ENCODE measurements at places on chromosomes 1 and 21.

GRCh38 chr1:87148661-87149060, 180.0 kb upstream of the LMO4 start:
- DNase-seq: peak; percentile 38

GRCh38 chr1:48807554-48808260, 31.0 kb upstream of the BEND5 start:
- no peak for DNase-seq

GRCh38 chr1:19484338-19484797, 971 bp downstream of the CAPZB start:
- no peak for DNase-seq

GRCh38 chr1:248792342-248792741, 33.4 kb downstream of the SH3BP5L start:
- peak; percentile 72 for DNase-seq

DNA sequence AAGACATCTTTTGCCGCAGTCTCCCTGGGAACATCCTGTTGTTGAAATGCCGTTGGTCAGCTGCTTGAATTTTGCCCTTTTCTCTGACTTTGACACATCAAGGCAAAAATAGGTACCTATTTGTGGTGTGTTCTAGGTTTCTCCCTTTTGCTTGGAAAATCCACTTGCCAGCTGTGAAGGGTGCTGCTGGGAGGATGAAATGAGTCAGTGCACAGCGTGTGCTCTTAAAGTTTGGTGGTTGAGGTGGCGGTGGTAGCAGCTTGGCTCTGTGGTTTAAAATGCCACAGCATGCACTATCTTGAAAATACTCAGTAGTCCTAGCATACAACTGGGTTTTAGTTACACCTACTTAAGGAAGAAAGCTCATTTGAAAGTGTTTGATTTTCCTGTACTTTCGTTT, 183.8 kb downstream of the DHRS3 start:
- no peak for DNase-seq

GRCh38 chr1:61171974-61172373, 89.6 kb downstream of the NFIA start:
- no peak for DNase-seq

GRCh38 chr1:155125511-155125945, 2.1 kb upstream of the EFNA1 start:
- DNase-seq: no peak

DNA sequence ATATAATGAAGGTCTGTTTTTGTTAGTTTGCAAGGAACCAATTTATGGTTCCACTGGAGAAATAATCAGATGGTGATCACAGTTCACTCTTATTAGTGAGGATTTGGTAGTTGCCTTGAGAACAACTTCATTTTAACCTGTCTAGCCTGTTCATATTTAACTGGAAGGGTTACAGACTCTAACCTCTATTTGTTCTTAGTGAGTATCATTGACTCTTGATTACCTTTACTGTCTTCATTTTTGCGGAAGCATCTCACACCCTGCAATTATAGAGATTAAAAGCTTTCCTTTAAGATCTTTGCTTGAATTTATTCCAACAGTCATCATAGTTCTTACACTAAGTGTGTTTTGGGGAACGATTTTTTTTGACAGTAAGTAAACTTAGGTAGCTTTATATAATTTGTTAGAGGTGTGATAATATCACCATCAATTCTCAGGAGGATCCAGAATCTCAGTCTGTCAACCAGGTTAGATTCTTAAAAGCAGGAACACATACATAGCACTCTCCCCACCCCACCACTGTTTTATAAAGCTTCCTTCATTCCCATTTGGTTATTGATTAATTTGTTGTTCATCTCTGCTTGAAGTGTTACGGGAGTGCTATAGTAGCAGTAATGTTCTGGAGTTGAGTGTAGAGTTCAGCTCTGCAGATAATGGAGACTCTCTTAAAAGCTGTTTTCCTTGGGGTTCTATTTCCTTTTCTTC, 30.1 kb downstream of the B3GALT2 start:
- DNase-seq: no peak

DNA sequence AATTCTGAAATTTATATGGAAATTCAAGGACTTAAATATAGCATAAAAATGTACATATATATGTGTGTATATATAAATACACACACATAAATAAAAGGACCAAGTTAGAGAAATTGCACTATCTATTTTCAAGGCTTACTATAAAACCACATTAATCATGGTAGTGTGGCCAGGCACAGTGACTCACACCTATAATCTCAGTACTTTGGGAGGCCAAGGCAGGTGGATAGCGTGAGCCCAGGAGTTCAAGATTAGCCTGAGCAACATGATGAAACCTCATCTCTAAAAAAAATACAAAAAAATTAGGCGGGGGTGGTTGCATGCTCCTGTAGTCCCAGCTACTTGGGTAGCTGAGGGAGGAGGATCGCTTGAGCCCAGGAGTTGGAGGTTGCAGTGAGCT, 171.4 kb upstream of the GORAB start:
- DNase-seq: no peak
